ENCODE measurements at places on chromosomes 11 and 22.

- DNase-seq: no peak
Observed at GRCh38 chr11:45267052-45267451, 19.1 kb downstream of the SYT13 start.

GRCh38 chr11:130464291-130464812, 15.9 kb downstream of the ADAMTS15 start:
- no peak for DNase-seq

GRCh38 chr22:17063411-17064106, 21.2 kb upstream of the IL17RA start:
- DNase-seq: no peak

DNA sequence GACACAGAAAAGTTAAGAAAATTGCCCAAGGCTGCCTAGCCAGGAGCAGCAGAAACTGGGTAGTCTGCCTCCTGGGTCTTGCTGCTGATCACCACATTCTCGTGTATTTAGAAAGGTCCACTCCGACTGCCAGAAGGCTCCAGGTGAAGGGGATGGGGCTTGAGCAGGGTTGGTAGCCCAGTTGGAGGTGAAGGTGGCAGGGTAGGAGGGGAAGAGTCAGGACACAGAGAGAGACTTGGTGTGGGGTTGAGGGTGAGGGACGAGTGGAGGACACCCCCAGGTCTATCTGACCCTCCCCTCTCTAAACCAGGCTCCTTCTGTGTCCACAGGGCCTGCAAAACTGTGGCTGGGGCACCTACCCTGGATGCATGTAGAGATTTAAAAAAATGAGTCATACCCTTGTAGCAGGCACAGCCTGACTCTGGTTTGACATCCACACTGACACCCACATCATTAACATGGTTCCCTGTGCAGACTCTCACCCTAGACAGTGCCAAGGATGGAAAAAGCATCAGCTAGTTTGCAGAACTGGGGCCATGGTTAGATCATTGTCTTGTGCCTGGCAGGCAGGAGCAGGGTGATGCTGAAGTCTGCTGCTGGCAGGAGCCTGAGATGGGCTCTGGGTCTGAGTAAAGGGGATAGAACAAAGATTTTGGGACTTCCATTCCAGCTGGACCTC, 273.2 kb downstream of the TENM4 start:
- no peak for DNase-seq

DNA sequence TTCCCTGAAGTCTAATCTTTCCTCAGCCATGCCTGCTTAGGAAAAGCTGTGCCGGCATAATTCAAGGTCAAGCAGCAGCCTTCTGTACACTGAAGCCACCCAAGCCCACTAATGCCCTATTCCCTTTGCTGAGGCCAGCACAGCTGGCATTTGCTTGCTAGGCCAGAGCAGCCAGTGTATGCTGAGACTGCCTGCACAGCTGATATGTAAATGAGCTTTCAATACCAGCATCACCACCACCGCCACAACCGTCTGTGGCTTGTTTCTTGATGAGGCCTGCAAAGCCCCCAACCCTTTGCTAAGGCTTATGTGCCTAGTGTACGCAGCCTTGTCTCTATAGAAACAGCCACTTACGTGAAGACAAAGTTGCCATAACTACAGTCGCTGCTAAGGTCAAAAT, 56.3 kb upstream of the TNRC6B start:
- no peak for DNase-seq

DNA sequence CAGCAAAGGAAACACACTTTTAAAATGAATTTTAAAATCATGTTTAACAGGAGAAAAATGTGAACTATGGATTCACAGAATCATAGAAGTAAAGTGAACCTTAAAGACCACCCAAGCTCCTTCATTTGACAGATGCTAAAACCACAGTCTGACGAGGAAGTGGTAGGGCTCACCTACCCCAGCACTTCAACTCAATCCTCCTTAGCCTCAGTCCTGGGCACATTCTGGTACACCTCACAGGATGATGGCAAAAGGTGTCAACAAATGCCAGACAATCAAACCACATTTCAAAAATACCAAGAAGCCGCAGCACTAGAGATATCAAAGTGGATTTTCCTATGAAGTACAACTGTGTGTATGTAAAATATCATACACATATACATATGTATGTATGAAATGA, 43.1 kb downstream of the PITPNB start:
- no peak for DNase-seq

- no peak for DNase-seq
Observed at GRCh38 chr11:2791521-2792380, 92.0 kb upstream of the KCNQ1OT1 start.

- DNase-seq: no peak
Observed at GRCh38 chr11:57240757-57241156, 3.7 kb upstream of the APLNR start.

- DNase-seq: no peak
Observed at GRCh38 chr11:113695207-113695606, 10.9 kb downstream of the TMPRSS5 start.

DNA sequence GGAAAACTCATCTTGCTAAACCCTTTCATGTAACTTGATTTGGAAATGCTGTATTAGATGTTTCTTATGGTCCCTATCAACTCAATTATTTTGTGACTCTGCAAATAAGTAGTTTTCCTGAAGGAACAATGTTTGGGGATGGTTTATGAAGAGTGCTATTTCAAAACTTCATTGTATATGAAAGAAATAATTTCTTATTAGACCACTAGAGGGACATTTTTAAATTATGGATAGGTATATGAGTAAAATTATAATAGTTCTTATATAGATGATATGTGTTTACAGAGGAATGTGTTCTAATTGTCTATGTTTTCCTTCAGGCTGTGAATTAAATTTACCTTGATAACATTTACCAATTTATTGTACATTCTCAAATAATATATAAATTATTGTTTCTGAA, 509.4 kb upstream of the RAG2 start:
- DNase-seq: no peak

- no peak for DNase-seq
Observed at GRCh38 chr22:37556710-37557109, 3.6 kb upstream of the CDC42EP1 start.

- no peak for DNase-seq
Observed at GRCh38 chr11:129458756-129459535, 83.3 kb downstream of the BARX2 start.

GRCh38 chr11:117443266-117444186, 115.9 kb downstream of the CEP164 start:
- DNase-seq: peak; percentile 66

- no peak for DNase-seq
Observed at GRCh38 chr11:72652873-72653630, 21.2 kb downstream of the PDE2A start.

GRCh38 chr11:34145073-34145472, 39.6 kb downstream of the NAT10 start:
- peak; percentile 74 for DNase-seq

DNA sequence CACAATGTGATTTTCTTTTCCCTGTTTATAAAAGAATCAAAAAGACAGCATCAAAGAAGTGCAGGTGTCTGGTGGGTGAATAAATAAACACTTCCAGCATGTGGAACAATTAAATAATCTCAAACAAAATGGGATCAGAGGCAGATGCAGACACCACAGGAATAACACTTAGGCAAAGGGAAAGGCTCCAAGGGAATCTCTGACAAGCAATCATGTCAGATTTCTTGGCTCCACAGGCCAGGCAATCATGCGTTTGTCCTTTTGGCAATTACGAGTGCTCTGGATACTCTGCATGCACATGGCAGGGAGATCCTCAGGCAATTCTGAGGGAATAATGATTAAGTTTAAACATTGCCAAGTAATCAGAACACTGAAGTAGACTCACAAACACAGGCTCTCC, 403.5 kb upstream of the LUZP2 start:
- no peak for DNase-seq

DNA sequence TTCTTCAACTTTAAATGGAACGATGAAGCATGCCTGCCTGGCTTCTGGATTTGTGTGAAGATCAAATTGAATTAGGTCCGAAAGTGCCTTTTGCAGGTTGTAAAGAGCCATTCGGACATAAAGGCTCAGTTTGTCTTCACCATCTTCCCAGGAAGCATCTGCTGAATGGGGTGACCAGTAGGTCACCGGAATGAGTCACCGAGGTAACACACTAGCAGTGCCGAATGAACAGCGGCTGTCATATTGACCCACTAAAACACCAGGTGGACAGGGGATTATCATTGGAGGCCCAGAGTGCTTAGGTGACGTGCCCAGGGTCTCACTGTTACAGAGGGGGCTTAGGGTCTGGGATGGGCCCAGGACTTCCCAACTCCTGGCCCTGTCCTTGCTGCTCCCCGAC, 43.1 kb upstream of the MYH9 start:
- no peak for DNase-seq

Data from GM10248 (cell line).